ENCODE measurements at places on chromosomes 16 and 17.

DNA sequence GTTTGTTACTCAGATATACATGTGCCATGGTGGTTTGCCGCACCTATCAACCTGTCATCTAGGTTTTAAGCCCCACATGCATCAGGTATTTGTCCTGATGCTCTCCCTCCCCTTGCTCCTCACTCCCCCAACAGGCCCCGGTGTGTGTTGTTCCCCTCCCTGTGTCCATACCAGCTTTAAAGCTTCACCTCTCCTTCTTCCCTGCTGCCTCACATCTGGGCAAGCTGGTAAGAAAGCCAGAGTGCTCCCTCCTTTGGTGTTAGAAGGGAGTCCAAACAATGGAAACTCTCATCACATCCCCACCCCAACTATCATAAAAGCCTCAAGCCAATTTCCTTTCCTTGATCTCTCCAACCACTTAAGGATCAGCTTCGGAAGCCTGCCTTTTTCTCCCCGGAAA lies 1115.6 kb upstream of the GOT2 start:
- no peak for DNase-seq

DNA sequence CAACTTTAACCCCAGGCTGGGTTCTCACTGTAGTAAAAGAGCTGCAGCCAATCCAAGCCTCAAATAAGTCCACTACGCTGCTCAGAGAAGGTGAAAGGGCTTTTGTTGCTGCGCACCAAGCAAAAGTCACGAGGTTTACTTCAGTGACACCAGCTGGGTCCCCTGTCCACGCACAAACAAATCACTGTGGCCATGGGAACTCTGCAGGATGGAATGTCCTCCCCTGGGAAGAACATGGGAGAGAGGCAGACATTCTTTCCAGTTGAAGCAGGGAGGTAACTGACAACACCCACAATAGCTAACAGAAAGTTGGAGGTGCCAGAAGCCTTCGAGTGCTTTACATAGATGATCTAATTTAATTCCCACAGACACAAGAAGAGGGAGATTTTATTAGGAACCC lies 181.9 kb downstream of the PMP22 start:
- DNase-seq: no peak

DNA sequence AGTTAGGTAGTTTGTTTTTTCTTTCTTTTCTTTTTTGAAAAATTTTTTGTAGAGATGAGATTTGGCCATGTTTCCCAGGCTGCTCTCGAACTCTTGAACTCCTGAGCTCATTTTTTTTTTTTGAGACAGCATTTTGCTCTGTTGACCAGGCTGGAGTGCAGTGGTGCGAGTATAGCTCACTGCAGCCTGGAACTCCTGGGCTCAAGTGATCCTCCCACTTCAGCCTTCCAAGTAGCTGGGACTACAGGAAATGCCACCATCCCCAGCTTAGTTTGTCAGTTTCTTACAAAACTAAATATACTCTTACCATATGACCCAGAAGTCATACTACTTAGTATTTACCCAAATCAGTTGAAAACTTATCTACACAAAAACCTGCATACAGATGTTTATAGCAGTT lies 14.4 kb upstream of the FBXO47 start:
- DNase-seq: no peak

DNA sequence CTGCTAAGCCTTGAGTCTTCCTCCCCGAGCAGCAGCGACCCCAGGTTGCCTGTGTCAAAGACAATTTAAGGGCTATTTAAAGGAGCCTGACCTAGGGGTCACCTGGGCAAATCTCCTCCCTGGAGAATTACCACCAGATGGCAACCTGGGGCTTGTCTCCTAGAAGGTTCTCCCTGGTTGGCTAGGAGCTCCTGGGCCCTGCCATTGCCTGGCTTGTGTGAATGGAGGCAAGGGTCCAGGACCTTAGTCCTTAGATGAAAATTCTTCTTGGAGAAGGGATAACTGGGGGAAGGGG lies 51.3 kb upstream of the TAC4 start:
- no peak for DNase-seq

DNA sequence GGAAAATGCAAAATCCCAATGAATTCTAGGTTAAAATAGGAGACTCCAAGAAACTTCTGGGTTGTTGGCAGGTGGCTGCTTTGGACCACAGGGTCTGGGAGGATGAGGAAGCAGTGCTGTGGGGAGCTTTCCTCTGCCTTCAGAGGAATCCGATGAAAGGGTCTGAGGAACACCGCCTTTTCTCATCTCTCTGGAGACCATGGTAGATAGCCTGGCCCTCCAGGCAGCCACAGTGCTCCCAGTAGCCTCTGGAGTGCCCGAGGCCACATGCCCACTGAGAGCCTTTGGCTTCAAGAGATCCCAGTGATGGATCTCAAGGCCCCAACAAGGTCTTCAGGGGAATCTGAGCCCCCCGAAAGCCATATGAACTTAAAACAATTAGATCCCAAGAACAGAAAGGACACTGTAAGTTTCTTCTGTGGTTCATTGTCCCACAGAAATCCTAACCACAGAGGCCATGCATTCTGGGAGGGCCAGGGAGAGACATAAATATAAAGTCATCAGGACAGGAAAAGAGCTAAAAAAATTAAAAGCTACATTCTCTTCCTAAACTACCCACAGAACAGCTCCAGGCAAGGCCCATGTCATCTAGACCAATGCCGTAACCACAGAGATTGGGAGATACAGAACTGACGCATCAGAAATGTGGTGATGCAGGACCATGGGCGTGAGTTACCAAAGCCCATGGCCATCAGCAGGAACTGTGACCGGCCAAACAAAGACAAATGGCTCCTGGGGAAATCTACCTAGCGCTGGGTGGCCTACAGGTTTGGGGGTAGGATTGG lies 24.3 kb downstream of the TK2 start:
- no peak for DNase-seq

DNA sequence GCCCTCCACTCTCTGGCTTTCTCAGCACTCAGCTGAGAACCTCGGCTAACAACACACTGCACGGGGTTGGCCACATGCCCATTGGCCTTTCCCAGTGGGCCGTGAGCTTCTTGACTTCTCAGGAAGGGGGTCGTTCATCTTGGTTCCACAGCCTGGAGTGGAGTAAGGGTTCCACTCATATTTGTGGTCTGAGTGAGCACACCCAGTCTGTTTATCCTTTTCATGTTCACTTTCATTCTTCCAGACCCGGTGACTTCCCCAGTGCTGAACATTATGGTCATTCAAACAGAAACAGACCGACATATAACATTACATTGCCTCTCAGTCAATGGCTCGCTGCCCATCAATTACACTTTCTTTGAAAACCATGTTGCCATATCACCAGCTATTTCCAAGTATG lies 8.2 kb downstream of the MILR1 start:
- DNase-seq: no peak

- DNase-seq: peak; percentile 37
Measured at GRCh38 chr17:79837888-79838521, 1.2 kb downstream of the CBX4 start.

Data from T-cell (primary cell).